Activated T-helper 1 cell treated with anti-CD3 and anti-CD28 coated beads, Interleukin-12 subunit alpha, Interleukin-12 subunit beta, Interleukin-2, Interleukin-4 antibody, amounts not matched to agents 30 ng/mL and 10 ng/mL and 1 ng/mL, durations not matched to agents 14 hours and 24 hours and 36 hours (primary cell): ENCODE measurements at places on chromosomes 7 and 10. TPM values are rescaled to one million over a fixed set of nuclear protein-coding genes. Genes with fewer than 3 reads are reported as not detected.

DNA sequence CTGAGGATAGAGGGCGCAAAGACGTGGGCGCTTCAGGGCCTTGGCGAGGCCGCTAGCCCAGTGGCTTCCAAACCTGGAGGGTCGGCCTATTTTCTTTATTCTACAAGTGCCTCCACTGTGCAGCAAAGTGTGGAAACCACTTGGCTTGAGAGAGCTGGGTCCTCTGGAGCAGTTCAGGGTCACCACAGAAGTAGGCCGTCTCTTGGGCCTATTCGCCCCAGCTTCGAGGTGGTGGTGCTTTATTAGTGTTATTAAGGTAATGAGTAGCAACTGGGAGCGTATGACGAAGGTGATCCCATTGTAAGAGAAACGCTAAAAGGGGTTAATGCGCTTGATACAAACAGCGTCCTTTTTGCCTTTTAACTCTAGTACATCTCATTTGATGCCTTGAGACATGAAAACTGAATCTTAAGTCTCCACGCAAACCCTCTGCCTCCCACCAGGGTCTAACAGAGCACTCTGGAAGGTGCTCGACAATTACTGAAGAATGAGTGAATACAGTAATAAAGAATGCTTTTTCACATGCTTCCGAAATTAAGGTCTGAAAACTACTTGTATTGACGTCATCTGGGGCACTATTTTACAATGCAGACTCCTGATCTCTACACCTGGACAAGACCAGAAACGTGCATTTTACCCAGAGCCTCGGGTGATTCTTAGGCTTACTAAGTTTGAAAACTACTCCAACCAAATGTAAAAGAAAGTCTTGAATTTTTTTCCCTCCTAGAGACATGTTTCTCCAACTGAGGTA, 647 bp upstream of the GSAP start:
- no peak for DNase-seq

The PGAM2 gene
- total RNA-seq = 0.42 and 0.78 TPM in 2 replicates

- no peak for DNase-seq
Observed at GRCh38 chr7:80082213-80082612, 52.4 kb upstream of the GNAI1 start.

The KEL gene
- total RNA-seq = 0.49 TPM in 1 of 2 replicates, not detected in the other

GRCh38 chr10:35986756-35987502, 344.8 kb upstream of the FZD8 start:
- DNase-seq = no peak

The OR2A12 gene
- total RNA-seq = not detected in 2 replicates

The LEP gene
- not detected in 2 replicates for total RNA-seq

DNA sequence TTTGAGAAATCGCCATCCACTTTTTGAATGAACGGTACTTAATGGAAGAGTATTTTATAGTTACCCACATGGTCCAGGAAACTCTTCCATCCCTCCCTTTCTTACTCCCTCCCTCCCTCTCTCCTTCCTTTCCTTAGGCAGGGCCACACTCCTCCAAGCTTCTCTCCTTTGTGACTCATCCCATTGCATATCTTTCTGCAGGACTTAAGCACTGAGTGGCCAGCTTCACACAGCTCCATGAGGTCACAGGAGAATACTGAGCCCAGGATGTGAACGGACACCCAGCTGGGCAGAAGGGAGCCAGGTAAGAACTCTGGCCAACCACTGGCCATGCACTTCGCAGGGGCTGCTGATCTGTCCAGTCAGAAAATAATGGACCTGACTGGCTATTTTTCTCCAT, 189.7 kb upstream of the ADCY1 start:
- no peak for DNase-seq

DNA sequence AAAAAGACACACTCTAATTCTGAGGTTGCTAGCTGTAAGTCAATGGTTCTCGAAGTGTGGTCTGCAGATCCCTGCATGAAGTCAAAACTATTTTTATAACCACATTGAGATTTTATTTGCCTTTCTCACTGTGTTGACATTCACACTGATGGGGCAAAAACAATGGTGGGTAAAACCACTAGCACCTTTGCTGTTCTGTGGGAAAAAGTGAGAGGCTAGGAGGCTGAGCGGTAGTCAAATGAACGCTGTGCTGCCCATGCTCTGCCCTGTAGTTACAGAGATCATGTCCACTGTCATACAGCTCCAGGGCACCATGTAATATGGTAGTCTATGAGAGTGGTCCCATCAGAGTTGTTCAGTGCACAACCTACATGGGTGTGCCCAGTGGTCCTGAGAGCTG, 21.6 kb upstream of the PDCD4 start:
- no peak for DNase-seq

The LIPK gene
- not detected in 2 replicates for total RNA-seq

- no peak for DNase-seq
Observed at GRCh38 chr7:15515252-15515651, 46.6 kb downstream of the AGMO start.
